Right atrium auricular region (tissue), 2 donors: ENCODE measurements at places on chromosomes 2 and 18.

GRCh38 chr2:110794951-110795350 lies 62.6 kb downstream of the ACOXL start:
- DNase-seq, result no peak

DNA sequence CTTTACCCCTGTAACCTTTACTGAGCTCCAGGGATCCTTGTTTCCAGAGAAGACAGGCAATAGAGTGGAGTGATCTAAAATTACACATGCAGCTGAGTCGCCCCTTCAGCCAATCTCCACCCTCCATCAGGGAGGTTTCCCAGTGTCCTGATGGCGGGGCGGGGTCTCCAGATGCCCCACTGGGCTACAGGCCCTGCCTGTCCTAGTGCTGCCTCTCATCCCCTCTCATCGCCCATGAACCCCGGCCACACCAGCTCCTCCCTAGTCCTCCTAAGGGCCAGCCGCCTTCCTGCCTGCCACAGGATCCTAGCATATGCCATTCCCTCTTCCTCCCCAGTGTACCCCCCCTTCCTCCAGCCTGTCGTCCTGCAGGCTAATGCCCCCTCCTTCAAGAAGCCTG lies 144.1 kb upstream of the GLI2 start:
- DNase-seq, result no peak

GRCh38 chr2:26670171-26670570 lies 22.4 kb upstream of the KCNK3 start:
- DNase-seq, result no peak

GRCh38 chr2:12759248-12759647 lies 42.5 kb downstream of the TRIB2 start:
- no peak for DNase-seq

DNA sequence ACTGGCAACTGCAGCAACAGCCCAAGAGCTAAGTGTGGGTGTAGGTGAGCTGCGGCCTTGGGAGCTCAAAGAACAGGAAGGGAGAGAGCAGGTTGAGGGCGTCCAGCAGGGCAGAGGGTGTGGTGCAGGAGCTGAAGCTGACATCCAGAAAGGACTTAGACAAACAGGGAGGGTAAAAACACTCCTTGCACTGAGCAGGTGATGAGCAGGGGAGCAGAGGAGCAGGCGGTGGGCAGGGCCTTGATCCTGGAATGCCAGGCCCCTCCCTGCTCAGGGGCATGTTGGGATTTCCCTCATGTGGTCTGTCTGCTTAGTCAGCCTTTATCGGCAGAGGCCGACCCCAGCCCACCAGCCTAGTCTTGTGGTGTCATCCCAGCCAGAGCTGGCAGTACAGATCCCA lies 63.6 kb downstream of the VSNL1 start:
- no peak for DNase-seq

GRCh38 chr2:1381644-1382043 lies 31.6 kb upstream of the TPO start:
- no peak for DNase-seq

GRCh38 chr2:24822049-24822706 lies 29.0 kb downstream of the CENPO start:
- peak; percentile 34 for DNase-seq

- no peak for DNase-seq
These were observed 143.4 kb downstream of the ADCYAP1 start for GRCh38 chr18:1048032-1048431.

DNA sequence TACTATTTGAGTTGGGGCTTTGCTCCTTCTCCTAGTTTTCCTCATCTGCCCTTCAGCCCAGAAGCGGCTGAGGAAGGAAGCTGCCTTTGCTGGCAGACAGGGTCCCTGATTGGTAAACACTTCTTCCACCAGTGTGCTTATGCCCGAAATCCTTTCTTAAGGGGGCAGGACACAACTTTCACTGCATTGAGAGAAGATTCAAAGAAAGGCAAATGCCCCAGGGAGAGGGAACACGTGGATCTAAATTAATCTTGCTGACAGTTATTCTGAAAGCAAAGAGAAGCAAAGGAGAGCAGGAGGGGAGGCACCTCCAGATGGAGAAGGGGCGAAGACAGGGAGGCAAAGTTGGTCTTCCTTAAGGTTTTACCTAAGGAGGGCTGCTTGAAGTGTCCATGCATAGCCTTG lies 92.1 kb upstream of the EFEMP1 start:
- no peak for DNase-seq

GRCh38 chr2:235968155-235968554 lies 200.0 kb downstream of the GBX2 start:
- no peak for DNase-seq

DNA sequence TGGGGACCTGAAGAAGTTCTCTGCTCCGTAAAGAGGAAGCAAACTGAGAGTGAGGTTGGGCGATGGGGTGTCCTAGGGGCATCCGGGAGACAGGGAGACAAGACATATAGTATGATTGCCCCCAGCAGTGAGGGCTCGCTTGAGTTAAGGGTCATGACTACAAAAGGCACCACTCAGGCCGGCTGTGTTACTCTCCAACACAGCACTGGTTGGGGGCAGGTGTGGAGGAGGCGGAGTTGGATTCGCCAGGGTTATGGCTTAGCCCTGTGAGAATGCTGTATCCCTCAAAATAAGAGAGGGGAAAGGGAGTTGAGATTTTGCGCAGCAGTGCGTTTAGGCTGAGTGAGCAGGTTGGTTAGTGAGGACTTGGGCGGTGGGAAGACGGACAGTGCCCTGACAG lies 12.0 kb downstream of the DYSF start:
- DNase-seq, result no peak

GRCh38 chr2:44362207-44363015 lies 664 bp downstream of the CAMKMT start:
- DNase-seq, result peak; percentile 70

GRCh38 chr2:30847329-30847728 lies 40.1 kb upstream of the CAPN13 start:
- DNase-seq, result no peak

- DNase-seq, result no peak
These were observed 167.4 kb downstream of the SPAG16 start for GRCh38 chr2:213451542-213452239.

GRCh38 chr2:176763851-176764404 lies 448.7 kb upstream of the HNRNPA3 start:
- no peak for DNase-seq

DNA sequence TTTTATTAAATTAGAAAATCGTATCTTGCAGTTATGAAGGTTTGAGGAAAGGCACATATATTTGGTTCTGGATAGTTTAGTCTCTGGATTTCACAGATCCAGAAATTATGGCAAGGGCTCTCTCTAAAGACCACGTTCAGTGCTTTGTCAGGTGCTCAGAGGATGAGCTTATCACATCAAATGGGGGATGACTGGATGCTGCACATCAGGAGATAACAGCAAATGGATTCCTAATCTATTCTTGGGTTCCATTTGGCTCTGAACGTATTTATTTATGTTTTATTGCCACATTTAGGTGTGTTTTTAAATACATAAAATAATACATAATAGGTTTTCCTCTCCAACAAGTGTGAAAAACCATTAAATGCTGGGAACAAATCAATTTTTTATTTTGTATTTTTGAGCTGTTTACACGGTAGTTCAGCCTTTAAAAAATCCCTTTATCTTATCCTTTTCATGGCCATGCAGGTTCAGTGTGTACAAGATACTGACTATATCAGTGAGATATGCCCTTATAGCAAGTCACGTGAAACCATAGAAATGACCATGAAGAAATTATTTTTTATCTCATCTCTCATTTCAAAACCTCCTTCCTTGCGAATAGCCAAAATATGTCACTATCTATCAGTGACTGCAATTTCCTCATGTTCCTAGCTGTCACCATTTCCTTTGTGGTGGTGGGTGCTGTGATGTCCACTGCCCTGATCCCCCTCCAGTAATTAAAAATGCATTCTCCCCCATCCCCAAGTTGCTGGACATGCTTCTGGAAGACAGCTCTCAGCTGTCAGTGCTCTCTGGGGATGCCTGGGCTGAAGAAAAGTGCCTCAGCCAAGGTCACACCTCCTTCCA lies 25.9 kb upstream of the CXCR4 start:
- no peak for DNase-seq

DNA sequence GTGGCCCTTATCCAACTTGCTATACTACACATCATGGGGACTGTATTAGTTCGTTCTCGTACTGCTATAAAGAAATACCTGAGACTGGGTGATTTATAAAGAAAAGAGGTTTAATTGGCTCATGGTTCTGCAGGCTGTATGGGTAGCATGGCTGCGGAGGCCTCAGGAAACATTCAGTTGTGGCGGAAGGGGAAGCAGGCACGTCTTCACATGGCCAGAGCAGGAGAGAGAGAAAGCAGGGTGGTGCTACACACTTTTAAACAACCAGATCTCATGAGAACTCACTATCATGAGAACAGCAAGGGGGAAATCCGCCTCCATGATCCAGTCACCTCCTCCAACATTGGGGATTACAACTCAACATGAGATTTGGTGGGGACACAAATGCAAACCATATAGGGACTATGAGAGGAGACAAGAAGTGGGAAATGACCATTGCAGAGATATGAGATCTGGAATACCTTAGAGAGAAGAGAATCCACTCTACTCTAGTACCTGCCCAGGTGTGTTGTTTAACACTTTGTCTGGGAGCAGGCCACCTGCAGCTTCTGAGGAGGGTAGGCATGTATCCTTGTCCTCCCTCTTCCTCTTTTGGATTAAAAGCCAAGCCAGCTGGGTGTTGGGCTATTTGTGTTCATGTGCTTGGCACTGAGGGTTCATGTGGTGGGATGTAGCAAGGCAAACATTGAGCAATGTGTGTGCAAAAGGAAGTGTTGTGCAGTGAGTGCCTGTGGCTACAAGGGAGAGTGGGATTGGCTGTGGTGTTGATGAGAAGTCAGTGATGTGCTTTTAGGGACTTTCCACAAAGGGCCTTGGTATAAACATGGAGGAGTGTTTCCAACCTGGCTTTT lies 22.8 kb downstream of the TTLL4 start:
- DNase-seq, result peak; percentile 72

GRCh38 chr2:65620026-65620425 lies 187.6 kb upstream of the SPRED2 start:
- DNase-seq, result no peak

GRCh38 chr2:233798335-233799086 lies 20.4 kb downstream of the MROH2A start:
- peak; percentile 11 for DNase-seq

DNA sequence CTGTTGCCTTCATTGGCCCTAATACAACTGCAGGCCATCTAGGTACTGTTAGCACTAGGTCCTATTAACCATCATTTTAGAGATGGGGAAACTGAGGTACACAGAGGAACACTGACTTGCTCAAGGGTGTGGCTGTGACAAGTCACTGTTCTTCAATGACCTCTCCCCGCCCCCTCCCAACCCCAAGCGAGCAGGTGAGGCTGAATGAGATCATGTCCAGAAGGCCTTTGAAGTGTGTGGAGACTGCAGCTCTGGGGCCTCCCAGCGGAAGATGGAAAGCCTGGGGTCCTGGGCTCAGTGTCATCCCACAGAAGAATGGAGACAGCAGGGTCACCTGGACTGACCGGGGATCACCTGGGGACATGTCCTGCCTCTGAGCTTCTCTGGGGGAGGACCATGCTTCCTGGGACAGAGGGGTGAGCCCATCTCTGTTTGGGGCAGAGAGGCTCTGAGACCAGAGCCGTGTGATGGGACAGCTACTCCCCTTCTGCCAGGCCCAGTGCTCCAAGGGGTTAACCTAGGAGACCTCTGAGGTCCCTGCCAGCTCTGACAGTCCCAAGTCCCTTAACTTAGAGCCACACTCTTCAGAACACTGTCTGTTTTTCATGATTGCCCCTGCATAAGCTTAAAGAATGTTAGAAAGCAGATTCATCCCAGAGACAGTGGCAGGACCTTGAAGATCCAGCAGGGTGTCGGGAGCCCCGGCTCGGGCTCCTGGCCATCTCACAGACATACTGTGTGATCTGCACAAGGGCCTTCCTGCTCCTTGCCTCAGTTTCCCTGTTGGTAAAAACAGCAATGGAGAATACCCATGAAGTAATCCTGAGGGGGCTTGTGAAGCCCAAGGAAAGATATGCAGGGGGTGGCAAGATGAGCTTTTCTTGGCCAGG lies 16.7 kb upstream of the FOSL2 start:
- DNase-seq, result no peak

- no peak for DNase-seq
These were observed 2.5 kb downstream of the STAT4 start for GRCh38 chr2:191148281-191148680.

GRCh38 chr2:229162015-229162414 lies 109.1 kb downstream of the PID1 start:
- no peak for DNase-seq

DNA sequence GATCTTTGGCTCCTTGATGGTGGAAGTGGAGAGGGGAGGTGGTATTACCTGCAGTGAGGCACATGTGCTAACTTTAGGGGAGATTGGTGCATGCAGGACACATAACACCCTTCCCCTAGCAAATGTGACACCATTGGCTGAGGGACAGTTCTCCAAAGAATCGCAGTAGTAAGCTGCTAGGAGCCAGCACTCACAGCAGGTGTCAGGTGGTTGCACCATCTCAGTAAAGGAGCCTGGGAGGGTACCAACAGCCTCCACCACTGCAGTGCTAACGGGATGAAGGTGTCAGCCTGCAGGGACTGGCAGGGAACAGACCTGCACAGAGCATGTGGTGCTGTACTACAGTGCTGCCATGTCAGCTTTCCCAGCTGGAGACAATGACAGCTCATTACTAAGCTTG lies 127.3 kb upstream of the PIEZO2 start:
- no peak for DNase-seq

- no peak for DNase-seq
These were observed 136.8 kb downstream of the WDSUB1 start for GRCh38 chr2:159149747-159150146.

GRCh38 chr18:25314838-25315190 lies 37.2 kb downstream of the ZNF521 start:
- DNase-seq, result no peak

- no peak for DNase-seq
These were observed 132.5 kb downstream of the SPHKAP start for GRCh38 chr2:228048838-228049490.

- DNase-seq, result peak; percentile 50
These were observed 68.2 kb downstream of the DCDC2C start for GRCh38 chr2:3771576-3771975.

- no peak for DNase-seq
These were observed 618.6 kb downstream of the ZEB2 start for GRCh38 chr2:143901185-143901842.

GRCh38 chr2:207902821-207903220 lies 122.5 kb downstream of the PLEKHM3 start:
- DNase-seq, result no peak
